ENCODE measurements at places on chromosomes 7 and 10. TPM values are rescaled to one million over a fixed set of nuclear protein-coding genes. Genes with fewer than 3 reads are reported as not detected.

DNA sequence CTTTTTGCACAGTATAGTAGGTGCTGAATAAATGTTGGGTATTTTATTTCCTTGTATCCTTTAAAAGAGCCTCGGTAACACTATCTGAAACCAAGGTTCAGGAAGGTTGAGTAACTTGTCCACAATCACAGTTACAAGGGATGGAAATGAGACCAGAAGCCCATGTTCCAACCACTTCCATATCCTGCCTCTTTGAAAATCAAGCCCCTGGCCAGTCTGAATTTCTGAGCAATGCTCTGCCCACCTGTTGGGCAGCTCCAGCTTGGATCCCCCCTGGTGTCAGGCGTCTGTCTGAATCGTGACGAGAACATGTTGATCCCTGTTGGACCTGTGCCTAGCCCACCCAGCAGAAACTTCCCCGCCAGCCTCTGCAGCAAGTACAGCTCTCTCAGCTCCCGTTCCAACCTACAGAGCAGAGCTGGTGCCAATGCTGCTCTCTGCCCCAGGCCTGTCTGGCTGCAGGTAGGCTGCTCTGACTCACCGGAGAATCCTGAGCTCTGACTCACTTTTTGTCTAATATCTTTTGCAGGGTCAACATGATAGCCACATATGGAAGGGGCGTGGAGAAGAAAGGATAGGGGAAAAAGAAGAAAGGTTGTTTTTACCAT, 595.5 kb downstream of the INHBA start:
- no peaks in the 10 kb centered on the region for H3K36me3 ChIP-seq
- no peak overlapping the region for H3K4me3 ChIP-seq
- DNase-seq = no peak
- H3K27me3 ChIP-seq = no peaks in the 10 kb centered on the region

GRCh38 chr10:11773761-11774441, 31.7 kb downstream of the ECHDC3 start:
- DNase-seq = no peak
- H3K4me3 ChIP-seq = no peak overlapping the region
- H3K36me3 ChIP-seq = no peaks in the 10 kb centered on the region
- H3K4me1 ChIP-seq = no peaks in the 10 kb centered on the region
- no peak overlapping the region for H3K27ac ChIP-seq

The FAM13C gene
- total RNA-seq = 11.9 TPM

The KIAA1217 gene
- total RNA-seq = 23.0 TPM

GRCh38 chr10:44982496-44982895, 3.9 kb upstream of the DEPP1 start:
- no peaks in the 10 kb centered on the region for H3K36me3 ChIP-seq
- no peak overlapping the region for H3K27ac ChIP-seq
- peak; percentile 24 for DNase-seq
- no peak overlapping the region for H3K4me3 ChIP-seq
- peaks cover 50% of the 10 kb centered on the region for H3K4me1 ChIP-seq

The COPS6 gene
- total RNA-seq = 33.6 TPM

The FGFR2 gene
- 11.9 TPM for total RNA-seq

- H3K4me1 ChIP-seq = peaks cover 3% of the 10 kb centered on the region
- H3K27ac ChIP-seq = no peak overlapping the region
- no peak for DNase-seq
- no peak overlapping the region for H3K4me3 ChIP-seq
- no peaks in the 10 kb centered on the region for H3K36me3 ChIP-seq
Observed at GRCh38 chr10:72886621-72887020, 6.9 kb upstream of the OIT3 start.

DNA sequence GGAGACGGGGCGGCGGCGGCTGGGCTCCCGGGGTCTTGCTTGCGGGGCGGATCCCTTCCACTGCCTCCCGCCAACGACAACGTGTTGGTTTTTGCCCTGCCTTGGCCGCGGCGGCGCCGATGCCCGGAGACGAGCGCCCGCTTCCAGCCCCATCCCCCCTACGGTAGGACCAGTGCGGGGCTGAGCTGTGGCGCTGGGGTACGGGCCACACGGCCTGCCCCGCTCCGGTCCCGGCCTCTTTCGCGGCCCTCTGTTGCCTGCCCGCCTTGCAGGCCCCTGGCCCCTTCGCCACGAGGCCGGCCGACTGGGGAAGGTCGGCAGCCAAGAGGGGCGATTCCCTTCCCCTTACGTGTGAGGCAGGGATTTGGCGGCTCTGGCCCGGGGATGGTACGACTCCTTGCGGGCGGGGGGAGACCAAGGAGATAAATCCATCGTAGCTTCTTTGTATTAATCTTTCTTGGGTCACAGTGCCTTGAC, 488 bp downstream of the EIF4H start:
- peaks cover 7% of the 10 kb centered on the region for H3K4me1 ChIP-seq
- peak overlapping the region; percentile 67 for H3K4me3 ChIP-seq
- H3K36me3 ChIP-seq = no peaks in the 10 kb centered on the region
- H3K27ac ChIP-seq = peak overlapping the region; percentile 95
- DNase-seq = peak; percentile 45

DNA sequence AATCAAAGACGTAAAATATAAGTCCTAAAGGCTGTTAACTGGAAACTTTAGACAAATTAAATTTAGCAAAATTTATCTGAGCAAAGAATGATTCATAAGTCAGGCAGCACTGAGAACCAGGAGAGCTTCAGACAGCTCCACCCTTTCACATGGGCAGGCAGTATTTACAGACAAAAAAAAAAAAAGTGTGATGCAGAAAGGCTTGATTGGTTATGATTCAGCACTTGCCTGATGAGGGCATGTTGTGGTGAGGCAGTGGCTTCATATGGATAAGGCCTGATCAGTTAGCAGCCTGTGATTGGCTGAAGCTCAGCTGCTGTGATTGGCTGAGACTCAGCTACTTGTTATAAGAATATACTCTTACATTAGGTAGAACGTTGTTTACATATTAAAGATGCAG, 495.4 kb upstream of the POM121L12 start:
- no peaks in the 10 kb centered on the region for H3K4me1 ChIP-seq
- H3K27me3 ChIP-seq = no peaks in the 10 kb centered on the region
- no peaks in the 10 kb centered on the region for H3K36me3 ChIP-seq
- no peak overlapping the region for H3K27ac ChIP-seq
- no peak for DNase-seq

GRCh38 chr7:139131601-139132041, 22.1 kb upstream of the ZC3HAV1 start:
- no peak overlapping the region for H3K4me3 ChIP-seq
- H3K4me1 ChIP-seq = no peaks in the 10 kb centered on the region
- H3K27me3 ChIP-seq = no peaks in the 10 kb centered on the region
- no peak for DNase-seq
- no peak overlapping the region for H3K27ac ChIP-seq

The ALOX5 gene
- total RNA-seq = 1.7 TPM

GRCh38 chr7:3028071-3028757, 15.5 kb downstream of the CARD11 start:
- peak; percentile 23 for DNase-seq
- no peaks in the 10 kb centered on the region for H3K36me3 ChIP-seq
- no peaks in the 10 kb centered on the region for H3K4me1 ChIP-seq
- H3K27me3 ChIP-seq = no peaks in the 10 kb centered on the region

DNA sequence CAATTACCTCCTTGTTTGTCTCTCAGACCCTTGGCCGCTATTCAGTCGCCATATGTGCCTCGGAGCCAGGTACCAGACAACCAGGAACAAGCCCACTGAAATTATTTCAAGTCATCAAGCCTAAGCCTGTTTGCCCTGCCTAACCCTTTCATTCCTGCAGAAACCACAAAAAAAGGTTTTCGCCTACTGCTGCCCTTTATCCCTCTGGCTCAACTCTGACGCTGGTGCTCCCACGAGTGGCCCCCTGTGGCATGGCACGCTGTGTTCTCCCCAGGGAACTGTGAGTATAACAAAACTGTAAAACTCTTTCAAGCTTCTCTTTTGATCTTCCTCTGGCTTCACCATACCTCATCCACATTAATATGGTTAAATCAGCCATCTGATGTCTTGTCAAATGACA, 215.7 kb upstream of the CDC14C start:
- H3K4me3 ChIP-seq = no peak overlapping the region
- H3K27me3 ChIP-seq = no peaks in the 10 kb centered on the region
- no peaks in the 10 kb centered on the region for H3K4me1 ChIP-seq
- no peaks in the 10 kb centered on the region for H3K36me3 ChIP-seq
- DNase-seq = no peak
- no peak overlapping the region for H3K27ac ChIP-seq

The LYZL1 gene
- total RNA-seq = not detected

The CPA2 gene
- 3.5 TPM for total RNA-seq

Data from ovary (tissue), 10 donors.